Cardiac muscle cell (in vitro differentiated cells and primary cell): ENCODE measurements at places on chromosomes 1 and 21. TPM values are rescaled to one million over a fixed set of nuclear protein-coding genes. Genes with fewer than 3 reads are reported as not detected.

DNA sequence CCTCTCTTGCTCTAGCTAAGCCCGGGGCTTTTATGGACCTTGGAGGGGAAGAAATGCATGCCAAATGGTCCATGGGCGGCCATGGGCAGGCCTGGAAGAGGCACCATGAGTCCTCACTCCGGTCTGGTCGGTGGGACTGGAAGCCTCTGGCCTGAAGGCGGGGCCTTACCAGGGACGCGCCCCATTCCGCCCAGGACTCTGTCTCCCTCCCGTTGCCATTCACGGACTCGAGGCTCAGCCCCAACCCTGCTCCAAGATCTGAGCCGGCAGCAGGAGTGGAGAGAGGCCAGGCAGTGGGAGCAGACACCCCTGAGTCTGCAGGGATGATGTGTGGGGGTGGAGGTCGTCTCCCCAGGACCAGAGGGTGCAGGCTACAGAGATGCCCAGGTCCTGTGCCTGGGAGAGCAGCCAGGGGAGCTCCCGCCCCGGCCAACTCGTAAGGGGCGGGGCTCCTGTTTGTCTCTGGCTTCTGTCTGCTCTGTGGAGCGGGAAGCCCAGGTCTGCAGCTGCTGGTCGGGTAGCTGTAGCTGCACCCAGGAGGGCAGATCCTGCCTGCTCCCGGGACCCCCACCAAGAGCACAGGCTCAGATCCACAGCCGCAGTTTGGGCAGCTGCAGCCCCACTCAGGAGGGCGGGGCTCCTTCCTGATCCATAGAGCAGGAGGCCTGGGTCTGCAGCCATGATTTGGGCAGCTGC, 8.3 kb upstream of the KANK4 start:
- no peak for DNase-seq

Gene VWA1
- total RNA-seq = 31.5 and 40.4 TPM in 2 replicates

Gene NBPF10
- total RNA-seq = 1.1 and 1.2 TPM in 2 replicates

GRCh38 chr1:22174446-22175220, 31.7 kb upstream of the WNT4 start:
- DNase-seq = no peak

DNA sequence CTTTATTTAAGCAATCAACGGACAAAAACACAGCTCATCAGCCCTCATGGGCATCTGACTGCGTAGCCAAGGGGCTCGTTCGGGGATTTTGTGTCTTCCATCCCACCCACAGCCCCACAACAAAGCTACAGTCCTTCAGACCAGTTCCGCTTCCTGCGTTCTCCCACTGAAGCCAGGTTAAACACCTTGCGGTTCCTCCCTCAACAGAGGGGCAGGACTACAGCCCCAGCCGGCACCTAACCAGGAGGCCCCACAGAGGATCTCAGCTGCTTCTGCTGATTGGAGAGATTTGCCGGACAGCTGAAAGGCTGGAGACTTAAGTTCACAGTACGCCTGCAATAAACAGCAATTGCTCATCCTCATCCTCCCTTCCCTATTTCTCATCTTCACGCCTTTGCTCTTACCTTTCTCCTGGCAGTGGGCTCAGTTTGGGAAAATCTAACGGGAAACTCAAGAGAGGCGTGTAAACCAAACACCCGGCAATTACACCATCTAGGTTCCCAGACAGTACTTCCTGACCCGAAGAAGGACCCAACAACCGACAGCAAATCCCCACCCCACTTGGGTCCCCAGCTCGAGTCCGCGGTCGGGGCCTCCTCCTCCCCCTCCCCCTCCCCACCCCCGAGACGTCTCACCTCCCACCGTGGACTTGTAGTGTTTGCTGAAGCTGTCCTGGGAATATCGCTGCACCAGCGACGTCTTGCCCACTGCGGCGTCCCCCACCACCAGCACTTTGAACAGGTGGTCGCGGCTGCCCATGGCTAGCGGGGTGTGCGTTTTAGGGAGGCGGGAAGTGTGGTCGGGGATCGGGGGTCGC, 876 bp downstream of the RAB29 start:
- DNase-seq = peak; percentile 5

GRCh38 chr1:32729254-32730046, 26.9 kb upstream of the SYNC start:
- DNase-seq = no peak

Gene DDOST
- total RNA-seq = 176 and 223 TPM in 2 replicates

DNA sequence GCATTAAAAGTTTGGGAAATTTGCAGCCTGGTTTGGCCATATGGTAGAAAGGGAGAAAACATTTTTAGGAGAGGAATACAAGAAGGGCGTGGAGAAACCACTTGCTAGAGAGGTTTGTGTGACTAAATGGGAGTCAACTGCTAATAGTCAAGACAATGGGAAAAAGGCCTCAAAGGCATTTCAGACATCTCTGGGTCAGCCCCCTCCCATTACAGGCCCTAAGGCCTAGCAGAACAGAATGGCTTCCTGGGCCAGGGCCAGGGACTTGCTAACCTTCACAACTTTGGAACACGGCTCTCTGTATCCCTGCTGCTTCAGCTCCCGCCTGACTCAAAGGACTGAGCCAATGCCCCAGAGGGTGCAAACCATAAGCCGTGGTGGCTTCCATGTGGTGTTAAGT, 752.3 kb upstream of the ADAMTS5 start:
- DNase-seq = no peak

GRCh38 chr1:229075217-229075616, 195.7 kb upstream of the RAB4A start:
- DNase-seq = no peak

DNA sequence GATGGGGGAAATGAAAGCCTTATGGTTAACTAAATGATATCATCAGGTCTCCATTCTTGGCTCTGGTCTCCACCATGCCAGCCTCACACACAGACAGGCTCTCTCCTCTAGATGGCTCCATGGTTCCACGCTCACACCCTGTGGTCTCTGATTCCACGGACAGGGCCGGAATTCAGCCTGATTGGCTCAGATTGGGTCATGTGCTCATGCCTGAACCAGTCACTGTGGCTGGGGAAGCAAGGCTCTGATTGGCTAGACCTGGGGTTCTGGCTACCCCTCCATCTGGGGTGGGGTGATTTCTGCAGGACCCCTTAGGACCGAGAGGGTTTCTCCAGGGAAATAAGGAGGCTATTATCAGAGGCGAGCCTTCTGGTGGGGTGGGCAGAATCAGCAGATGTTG, 277.0 kb downstream of the PTPRU start:
- DNase-seq = peak; percentile 61

DNA sequence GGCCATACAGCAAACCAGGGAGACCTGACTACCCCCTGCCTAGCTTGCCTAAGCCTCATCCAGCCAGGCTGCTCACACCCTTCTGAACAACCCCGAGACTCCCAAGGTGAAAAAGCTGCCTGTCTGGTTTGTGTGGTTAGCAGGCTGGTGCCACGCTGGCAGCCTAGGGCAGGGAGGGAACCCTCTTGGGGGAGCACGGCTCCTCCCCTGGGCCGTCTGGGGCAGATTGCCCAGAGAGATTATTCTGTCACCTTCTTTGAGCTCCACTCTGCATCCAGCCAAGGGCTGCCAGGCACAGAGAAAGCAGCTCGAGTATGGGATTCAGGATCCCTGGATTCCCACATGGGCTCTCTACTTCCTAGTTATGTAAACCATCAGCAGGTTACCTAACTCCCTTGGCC, 27.5 kb upstream of the TCEA3 start:
- DNase-seq = no peak

DNA sequence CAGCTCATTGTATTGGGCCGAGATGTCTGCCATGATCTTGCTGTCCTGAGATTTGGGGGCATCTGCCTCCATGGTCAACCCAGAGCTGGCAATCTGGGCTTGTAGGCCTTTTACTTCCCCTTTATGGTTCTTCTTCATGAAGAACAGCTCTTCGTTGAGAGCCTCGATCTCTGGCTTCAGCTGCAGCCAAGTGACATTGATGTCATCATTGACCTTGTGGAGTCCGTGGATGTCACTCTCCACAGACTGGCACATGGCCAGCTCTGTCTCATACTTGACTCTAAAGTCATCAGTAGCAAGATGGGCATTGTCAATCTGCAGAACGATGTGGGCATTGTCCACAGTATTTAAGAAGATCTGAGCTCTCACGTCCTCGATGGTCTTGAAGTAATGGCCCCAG, 29.2 kb downstream of the RAP1A start:
- no peak for DNase-seq

DNA sequence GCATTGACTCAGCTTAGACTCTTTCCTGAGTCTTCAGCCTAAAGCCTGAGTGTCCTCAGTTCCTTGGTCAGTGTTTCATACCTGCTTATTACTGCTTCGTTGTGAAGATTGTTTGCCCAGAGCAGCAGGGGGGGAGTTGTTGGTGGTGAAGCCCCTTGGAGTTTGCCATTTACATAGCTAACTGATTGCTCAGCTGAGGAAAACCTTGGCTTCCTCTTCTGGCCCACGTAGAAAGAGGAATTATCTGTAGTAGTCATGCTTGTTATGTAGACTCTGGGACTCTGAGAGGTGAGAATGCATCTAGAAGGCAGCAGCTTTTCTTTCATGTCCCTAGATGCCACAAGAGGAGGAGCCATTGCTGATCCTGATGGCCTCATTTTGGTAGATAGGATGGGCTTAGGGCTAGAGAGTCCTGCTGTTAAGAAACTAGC, 125.9 kb downstream of the MAST2 start:
- peak; percentile 30 for DNase-seq

Gene SPATA45
- 2.9 TPM in 1 of 2 replicates, not detected in the other for total RNA-seq

DNA sequence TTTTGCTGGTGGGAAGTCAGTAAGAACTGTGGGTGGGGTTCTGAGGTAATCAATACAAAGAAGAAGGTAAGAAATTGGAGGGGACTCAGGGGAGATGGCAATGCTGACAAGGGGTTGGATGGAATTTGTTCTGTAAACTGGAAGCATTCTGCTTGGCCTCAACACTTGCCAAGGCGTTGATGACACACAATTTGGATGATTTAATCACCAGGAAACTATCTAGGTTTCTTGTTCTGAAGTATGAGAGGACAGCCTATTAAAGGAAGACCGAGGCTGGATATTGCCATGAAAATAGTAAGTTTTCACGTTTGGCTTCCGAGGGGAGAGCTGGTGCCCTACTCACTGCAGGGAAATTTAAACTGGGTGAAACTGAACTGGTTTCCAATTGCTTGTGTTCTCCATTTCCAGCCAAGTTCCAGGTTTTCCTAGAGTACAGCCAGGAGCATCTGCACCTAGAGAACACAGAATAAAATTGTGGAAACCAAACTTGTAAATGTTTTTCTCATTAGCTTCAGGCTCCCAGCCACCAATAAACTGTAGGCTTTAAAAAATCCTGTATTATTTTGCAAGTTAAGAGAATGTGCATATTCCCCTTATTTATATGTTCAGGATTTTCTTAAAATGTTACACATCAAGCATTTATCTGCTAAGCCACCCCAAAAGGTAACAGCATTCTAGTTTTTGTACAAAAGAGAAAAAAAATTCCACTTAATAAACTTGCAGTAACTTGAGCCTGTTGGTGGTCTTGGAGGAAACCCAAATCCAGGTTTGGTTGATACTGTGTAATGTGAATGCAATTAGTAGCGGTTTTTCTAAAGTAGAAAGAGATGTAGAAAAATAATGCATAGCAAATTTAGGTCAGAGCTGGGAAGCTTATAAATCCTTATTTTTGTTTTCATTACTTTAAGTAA, 53.8 kb downstream of the ROR1 start:
- DNase-seq = peak; percentile 46

GRCh38 chr1:98103617-98104285, 182.9 kb upstream of the DPYD start:
- DNase-seq = no peak

DNA sequence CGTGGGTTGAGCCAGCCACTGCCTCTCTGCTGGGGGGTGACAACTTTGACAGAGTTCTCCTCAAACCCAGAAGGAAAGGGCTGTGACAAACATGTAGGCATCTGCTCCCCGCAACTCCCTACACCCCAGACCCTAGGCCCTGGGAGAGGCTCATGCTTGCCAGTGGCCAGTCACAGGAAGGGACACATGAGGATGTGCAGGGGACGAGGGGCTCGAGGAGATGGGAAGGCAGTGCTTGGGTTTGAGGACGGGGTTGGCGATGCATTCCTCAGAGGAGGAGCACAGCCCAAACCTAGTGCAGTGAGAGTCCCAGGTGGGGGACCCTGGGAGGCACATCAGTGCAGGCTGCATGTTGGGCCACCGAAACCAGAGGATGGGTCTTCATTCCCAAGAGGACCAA, 62.1 kb downstream of the STUM start:
- DNase-seq = no peak

GRCh38 chr1:36516372-36517010, 33.8 kb upstream of the CSF3R start:
- peak; percentile 76 for DNase-seq

Gene CELA3A
- not detected in 2 replicates for total RNA-seq

Gene CD58
- total RNA-seq = 6.1 and 7.8 TPM in 2 replicates

DNA sequence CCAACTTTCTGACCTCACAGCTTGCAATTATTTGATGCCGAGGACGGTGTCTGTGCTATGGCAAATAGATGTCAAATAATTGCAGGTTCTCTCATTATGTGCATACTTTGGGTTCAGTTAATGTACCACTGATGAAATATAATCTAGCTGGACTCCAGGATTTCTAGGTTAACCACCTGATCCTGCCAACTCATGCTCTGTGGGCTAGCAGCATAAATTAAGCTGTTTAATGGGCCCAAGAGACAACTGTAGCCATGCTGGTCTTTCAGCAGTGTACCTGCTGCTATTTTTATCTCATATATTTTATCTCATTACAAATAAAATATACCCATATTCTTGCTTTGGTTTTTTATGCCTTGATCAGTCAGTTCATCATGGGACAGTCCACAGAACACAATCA, 43.3 kb upstream of the HP1BP3 start:
- DNase-seq = no peak

DNA sequence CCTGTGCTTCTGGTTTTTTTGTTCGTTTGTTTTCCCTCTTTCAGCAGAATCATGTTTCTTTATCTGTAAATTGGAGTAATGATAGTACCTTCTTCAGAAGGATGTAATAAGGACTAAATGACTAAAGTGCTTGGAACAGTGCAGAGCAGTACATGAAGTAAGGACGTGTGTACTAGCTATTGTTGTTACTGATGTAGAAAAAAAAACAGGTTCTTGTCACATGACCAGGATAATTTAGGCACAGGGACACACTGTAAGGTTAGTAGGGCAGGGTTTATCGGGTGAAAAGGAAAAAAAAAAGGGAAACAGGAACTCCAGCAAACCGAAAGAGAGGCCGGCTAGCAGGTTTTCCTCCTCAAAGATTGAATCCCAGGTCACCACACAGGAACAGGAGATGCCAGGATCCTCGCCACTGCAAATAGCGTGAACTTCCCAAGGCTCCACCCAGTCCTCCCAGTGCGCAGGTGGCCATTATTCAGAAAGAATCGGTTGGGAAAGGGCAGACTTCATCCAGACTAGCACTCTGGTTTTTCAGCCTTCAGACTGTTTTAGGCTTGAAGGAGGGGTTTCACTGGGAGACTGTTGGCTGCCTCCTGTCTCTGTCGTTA, 63.8 kb upstream of the PRRC2C start:
- no peak for DNase-seq

GRCh38 chr1:86915737-86916235, 1.4 kb downstream of the HS2ST1 start:
- no peak for DNase-seq
